ENCODE measurements at places on chromosomes 6 and 20.

GRCh38 chr6:19391926-19392325 is 445.2 kb upstream of the ID4 start:
- DNase-seq, result no peak

DNA sequence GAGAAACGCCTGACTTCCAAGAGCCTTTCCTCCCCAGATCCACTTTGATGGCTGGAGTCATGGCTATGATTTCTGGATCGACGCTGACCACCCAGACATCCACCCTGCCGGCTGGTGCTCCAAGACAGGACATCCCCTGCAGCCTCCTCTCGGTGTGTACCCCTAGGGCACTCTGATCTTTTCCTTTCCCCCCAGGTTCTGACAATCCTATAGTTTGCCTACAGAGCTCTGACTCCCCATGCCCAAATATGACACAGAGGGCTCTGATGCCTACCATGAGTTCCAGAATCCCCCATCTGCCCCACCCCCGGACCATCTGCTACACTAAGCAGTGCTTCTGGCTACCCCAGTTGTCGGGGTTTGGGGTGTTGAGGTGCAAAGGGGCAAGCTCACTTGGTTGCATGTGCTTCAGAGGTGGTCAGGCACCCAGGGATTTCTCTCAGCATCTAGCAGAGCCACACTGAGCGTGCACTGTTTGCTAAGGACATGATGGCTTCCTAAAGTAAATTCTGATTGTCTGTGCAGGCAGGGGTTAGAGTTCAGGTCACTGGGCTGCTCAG is 24.0 kb upstream of the SGK2 start:
- no peak for DNase-seq

- peak; percentile 36 for DNase-seq
Observed at GRCh38 chr6:44122801-44123200, 4.5 kb downstream of the MRPL14 start.

- DNase-seq, result peak; percentile 43
Observed at GRCh38 chr6:160386869-160387530, 38.8 kb downstream of the SLC22A3 start.

DNA sequence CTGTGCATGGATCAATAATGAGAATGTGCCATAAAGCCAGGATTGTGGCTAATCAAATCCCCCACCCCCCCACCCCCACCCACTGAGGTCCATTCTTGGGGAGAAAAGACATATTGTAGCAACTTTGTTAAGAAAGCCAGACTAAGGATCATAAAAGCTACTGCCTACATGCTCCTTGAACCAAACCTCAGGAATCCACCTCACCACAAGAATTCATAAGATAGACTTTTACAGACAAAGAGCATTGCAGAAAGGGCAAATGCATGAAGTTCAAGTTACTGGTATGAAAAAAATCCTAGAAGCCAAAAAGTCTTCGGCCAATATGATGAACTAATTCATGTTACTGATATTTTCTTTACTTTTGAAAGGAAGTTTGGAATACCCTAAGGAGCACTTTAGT is 187.9 kb upstream of the ARID1B start:
- DNase-seq, result peak; percentile 49

DNA sequence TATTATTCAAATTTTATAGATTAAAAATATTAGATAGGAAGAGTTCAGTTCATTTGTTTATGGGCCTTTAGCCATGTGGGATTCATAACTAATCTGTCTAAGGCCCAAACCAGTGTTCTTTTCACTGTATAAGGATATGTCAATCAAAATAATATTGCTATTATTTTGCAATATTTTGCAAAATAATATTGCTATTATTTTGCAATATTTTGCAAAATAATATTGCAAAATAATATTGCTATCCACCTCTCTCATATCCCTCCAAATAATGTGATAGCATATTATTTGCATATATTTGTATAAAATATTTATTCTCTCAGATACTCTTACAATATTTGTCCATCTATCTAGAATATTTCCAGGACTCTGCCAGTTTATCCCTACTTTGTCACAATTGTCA is 595.3 kb upstream of the PTCHD4 start:
- no peak for DNase-seq

- DNase-seq, result no peak
Observed at GRCh38 chr6:161876231-161876630, 602.4 kb upstream of the AGPAT4 start.

- DNase-seq, result peak; percentile 99
Observed at GRCh38 chr6:155493694-155494143, 38.1 kb upstream of the NOX3 start.

- no peak for DNase-seq
Observed at GRCh38 chr20:44614525-44614924, 32.1 kb downstream of the PKIG start.

DNA sequence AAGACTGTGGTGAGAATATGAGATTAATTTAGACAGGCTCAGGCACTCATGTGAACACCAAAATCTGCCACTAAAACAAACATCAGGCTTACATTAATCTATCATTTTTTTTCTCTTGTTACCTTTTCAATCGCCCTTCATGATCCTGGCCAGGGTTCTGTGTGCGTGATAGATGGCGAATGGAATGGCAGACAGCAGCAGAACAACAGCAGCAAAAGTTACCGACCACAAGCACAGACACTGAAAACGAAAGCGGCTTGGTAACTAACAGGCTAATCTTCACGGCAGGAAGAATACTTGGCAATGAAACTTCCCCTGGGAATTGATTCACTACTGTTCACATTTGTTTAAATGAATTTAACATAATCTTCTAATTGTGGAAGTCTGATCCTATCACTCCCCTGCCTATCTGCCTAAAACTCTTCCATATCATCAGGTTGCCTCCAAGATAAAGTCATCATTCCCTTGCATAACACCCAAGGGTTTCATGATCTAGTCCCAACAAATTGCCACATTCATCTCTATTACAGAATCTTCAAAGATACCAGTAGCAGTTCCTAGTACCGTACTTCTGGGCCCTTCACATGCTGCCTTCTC is 28.7 kb downstream of the PTPRK start:
- peak; percentile 85 for DNase-seq

DNA sequence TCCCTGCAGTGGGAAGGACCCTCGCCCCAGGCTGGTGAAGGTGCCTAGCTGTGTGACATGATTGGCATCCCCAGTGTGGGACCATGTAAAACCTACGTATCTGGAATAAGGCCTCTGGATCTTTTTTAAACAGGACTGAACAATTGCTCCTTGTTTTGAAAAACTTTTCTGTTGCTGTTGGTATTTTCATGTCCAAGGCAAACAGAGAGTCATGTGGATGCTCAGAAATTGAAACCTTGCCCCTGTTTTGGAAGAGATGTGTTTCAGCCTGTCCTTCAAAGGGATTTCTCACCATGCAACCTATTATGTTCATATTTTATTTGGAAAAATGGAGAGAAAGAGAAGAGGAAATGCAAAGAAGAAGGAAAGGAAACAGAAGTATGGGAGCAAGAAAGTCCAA is 362.3 kb downstream of the PKHD1 start:
- no peak for DNase-seq

DNA sequence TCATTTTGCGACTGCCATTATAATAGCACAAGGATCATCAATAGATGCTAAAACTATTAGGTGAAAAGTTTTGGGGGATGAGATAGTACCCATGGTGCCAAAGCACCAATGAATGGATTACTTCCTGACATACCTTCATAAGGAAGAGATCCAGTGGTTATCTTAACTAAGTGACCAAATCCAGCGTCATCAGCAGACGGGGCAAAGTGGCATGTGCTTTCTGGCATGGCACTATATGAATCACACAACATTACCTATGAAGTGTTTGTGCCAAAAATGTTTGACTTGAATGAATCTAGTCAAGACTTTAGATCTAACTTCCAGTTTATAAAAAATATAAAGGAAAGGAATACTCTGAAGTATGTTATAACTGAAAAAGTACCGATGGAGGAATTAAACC is 10.8 kb downstream of the TRIM26 start:
- no peak for DNase-seq

- DNase-seq, result no peak
Observed at GRCh38 chr20:11108102-11108810, 434.5 kb upstream of the JAG1 start.

DNA sequence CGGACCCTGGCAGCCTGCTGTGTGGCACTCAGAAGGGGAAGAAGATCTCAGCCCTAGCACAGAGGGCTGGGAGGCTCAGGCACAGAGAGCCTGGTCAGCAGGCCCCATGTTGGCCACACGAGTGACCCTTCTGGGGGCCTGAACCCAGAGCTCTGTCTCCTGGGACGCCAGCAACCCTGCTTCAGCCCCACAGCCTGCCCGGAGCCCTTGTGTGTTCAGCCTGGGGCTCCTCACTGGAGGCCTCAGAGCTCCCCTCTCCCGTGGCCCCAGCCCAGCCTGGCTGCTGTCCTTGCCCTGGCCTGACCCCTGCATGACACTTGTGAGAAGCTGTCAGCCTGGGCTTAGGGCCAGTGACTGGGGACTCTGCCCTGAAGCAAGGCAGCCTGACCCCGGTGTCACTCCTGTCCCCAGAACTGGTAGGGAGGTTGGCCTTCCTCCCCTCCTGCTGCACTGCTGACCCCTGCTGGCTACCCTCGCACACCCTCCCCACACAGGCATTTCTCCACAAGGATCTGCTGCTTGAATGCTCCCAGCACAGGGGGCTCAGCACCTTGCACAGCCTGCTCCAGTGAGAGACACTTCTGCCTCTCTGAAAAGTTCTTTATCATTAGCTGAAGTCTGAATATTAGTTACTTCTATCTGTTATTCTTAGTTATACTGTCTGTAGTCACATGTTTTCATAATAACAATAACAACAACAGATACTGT is 15.4 kb upstream of the IP6K3 start:
- peak; percentile 61 for DNase-seq

DNA sequence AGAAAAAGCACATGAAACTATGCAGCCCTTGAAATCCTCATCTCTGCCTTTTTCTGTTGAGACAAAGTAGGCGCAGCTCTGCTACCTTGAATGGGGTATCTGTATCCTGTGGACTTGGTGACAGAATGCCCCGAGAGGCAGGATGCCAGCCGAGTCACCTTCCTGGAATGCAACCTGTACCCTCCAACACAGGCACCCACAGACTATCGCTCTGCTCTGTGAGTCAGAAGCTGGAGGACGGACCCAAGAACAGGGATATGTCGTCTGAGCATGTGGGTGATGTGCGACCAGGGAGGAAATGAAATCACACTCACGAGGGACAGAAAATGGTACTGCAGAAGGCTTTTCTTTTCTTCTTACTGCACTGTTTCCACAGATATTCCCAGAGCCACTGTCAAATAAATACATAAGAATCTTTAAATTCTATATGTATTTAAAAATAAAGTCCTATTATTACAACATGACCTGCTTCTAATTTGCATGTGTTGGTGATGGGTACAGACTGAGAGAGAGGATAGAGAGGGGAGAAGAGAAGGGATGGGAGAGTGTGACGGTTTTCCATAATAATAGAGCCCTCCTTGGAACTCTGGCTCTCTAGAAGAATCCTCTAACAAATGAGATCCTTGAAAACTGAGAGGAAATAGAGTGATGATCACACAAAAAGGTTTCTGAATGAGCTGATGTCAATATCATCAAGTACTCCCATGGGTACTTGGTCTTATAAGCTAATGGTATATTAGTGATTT is 308.1 kb downstream of the FOXC1 start:
- peak; percentile 91 for DNase-seq

- peak; percentile 93 for DNase-seq
Observed at GRCh38 chr6:77466451-77467437, 3.5 kb upstream of the HTR1B start.

GRCh38 chr6:22765015-22765414 is 195.6 kb downstream of the HDGFL1 start:
- peak; percentile 34 for DNase-seq

DNA sequence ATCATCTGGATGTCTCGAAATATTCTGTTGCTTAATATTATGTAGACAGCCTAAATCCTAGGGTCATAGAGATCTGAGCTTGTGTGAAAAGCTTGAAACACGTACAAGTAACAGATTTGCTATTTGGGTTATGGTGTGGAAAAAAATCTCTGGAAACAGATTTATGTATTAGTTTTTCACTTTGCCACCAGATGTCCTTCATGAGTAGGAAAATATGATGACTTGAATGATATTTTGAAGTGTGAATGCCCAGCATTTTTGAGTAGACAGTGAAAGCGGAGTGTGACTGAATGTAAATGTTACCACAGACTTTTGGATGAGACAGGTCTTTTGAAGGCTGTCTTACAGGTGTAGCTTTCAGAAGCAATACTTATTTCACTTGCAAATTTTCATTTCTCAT is 4.2 kb upstream of the BMP6 start:
- DNase-seq, result peak; percentile 25

GRCh38 chr6:57177545-57178265 is 5.6 kb downstream of the BAG2 start:
- no peak for DNase-seq

DNA sequence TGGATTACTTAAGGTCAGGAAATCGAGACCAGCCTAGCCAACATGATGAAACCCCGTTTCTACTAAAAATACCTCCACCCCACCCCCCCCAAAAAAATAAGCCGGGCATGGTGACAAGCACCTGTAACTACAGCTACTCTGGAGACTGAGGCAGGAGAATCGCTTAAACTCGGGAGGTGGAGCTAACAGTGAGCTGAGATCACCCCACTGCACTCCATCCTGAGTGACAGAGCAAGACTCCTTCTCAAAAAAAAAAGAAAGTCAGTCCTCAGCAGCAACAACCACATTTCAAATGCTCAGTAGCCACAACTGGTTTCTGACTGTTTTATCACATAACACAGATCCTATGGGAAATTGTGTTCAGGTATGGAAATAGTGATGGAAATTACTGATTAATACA is 135.3 kb downstream of the HFE start:
- DNase-seq, result no peak

DNA sequence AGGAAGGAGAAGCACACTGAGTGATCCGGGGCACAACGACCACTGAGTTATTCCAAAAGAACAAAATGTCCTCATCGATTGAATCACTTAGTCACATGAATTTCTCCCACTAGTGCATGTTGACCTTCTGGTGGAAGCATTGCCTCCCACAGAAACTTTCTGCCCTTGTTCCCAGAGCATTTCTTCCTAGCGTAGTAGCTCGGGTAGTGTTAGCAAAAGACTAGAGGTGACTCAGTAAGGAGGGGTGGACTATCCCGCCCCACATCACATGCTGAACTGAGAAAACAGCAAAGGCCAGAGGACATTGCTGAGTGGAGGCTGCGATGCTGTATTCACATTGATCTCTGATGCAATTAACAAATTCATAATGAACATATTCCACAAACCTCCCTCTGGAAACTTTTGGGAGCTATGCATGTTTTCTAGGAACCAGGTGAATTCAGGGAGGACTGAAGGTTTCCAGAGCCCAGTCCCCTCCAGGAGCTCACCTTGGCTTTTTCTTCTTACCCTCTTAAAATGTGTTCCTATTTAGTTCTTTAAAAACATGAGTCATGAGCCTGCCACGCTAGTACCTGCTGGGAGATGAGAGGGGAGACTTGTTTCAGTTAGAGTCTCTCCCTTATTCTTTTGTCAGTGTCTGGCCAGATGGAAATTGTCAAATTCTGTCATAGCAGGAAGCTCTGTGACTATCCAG is 507.9 kb downstream of the CDH26 start:
- no peak for DNase-seq
